ENCODE measurements at places on chromosomes 7 and 10. TPM values are rescaled to one million over a fixed set of nuclear protein-coding genes. Genes with fewer than 3 reads are reported as not detected.

GRCh38 chr10:113993489-113993991 is 50.1 kb upstream of the ADRB1 start:
- 0 out of 2 replicates have a peak, but pooled peaks cover 4% of the 10 kb centered on the region for H3K27me3 ChIP-seq
- no peaks in the 10 kb centered on the region for H3K36me3 ChIP-seq
- H3K27ac ChIP-seq: no peak overlapping the region
- peaks cover 7% of the 10 kb centered on the region for H3K4me1 ChIP-seq
- no peak overlapping the region for H3K4me3 ChIP-seq

DNA sequence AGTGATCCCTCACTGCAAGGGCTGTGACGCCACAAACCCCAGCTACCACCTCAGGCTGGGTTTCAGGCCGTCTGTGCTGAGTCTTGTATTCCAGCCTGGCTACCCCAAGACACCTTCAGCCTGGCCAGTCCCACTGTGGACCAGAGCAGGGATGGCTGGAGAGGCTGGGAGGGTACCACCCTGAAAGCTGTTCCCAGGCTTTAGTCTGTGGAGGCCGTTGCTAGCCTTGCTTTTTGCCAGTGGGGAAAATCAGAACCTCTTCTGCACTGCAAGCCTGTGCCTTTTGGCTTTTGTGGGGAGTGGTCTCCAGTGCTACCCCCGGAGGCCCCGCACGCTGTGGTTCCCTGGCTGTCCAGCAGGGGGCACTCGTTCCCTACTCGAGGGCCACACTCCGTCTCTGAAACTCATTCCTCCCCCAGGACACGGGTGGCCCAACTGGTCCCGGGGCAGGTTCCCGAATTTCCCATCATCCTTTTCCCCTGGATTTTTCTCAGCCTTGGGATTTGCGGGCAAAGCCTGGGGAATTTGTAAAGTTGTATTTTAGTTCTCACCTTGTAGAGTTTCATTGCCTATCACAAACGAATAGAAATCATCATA is 128.4 kb upstream of the BTBD16 start:
- H3K27me3 ChIP-seq: no peaks in the 10 kb centered on the region
- H3K36me3 ChIP-seq: peaks cover 23% of the 10 kb centered on the region
- peak; percentile 90 for DNase-seq
- no peak overlapping the region for H3K4me3 ChIP-seq
- peaks cover 13% of the 10 kb centered on the region for H3K4me1 ChIP-seq

DNA sequence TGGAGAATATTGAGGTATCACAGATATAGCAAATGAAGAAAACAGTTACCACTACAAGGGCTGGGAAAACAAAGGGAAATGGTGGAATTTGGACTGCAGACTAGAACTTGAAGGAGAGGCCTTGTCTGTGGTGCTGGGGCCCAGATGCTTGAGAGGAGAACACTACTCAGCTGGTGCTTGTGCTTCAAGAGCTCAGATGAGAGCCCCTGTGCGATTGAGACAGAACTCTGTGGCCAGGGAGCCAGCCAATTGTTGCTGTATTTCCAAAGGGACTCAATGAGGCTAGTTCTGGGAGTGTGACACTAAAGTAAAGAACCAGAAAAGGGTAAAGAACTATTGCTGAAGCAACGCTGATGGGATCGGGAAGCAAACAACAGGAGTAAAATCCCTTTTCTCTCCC is 406.5 kb upstream of the SEMA3D start:
- no peak overlapping the region for H3K27ac ChIP-seq
- no peaks in the 10 kb centered on the region for H3K27me3 ChIP-seq
- no peaks in the 10 kb centered on the region for H3K36me3 ChIP-seq
- no peaks in the 10 kb centered on the region for H3K4me1 ChIP-seq

- H3K27ac ChIP-seq: no peak overlapping the region
- peaks cover 3% of the 10 kb centered on the region for H3K27me3 ChIP-seq
- no peak overlapping the region for H3K4me3 ChIP-seq
- H3K4me1 ChIP-seq: no peaks in the 10 kb centered on the region
- no peaks in the 10 kb centered on the region for H3K36me3 ChIP-seq
- peak; percentile 85 for DNase-seq
Measured at GRCh38 chr10:102072673-102073527, 7.8 kb downstream of the HPS6 start.

GRCh38 chr10:484441-484924 is 205.0 kb downstream of the DIP2C start:
- peaks cover 35% of the 10 kb centered on the region for H3K4me1 ChIP-seq
- H3K27me3 ChIP-seq: peaks cover 17% of the 10 kb centered on the region
- H3K4me3 ChIP-seq: peak overlapping the region; percentile 54
- H3K27ac ChIP-seq: no peak overlapping the region
- peak; percentile 58 for DNase-seq

- H3K4me1 ChIP-seq: peaks cover 10% of the 10 kb centered on the region
- H3K27ac ChIP-seq: no peak overlapping the region
- H3K36me3 ChIP-seq: no peaks in the 10 kb centered on the region
- no peak overlapping the region for H3K4me3 ChIP-seq
Measured at GRCh38 chr7:50330696-50331095, 26.2 kb downstream of the IKZF1 start.

GRCh38 chr7:80529362-80529761 is 17.5 kb upstream of the GNAT3 start:
- H3K4me1 ChIP-seq: no peaks in the 10 kb centered on the region
- H3K36me3 ChIP-seq: peaks cover 11% of the 10 kb centered on the region
- H3K27ac ChIP-seq: no peak overlapping the region
- no peaks in the 10 kb centered on the region for H3K27me3 ChIP-seq
- H3K4me3 ChIP-seq: no peak overlapping the region

DNA sequence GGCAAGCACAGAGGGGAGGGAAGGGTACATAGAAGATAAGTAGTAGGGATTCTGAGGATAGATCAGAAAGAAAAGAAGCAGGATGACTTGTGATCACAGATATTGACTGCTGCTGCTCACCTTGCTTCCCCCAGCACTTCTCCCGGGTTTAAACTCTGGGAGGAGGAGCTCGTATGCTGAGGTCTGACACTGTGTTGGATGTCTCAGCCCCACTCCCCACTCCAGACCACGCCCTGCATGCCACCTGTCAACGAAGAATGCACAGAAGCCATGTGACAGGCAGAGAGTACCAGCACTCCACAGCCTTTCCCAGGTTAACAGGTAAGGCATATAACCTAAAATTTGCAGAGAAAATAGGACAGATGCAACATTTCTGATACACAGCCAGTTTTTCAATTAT is 388.9 kb downstream of the TNS3 start:
- H3K27ac ChIP-seq: no peak overlapping the region
- peaks cover 2% of the 10 kb centered on the region for H3K27me3 ChIP-seq
- DNase-seq: no peak
- H3K4me1 ChIP-seq: peaks cover 3% of the 10 kb centered on the region
- no peaks in the 10 kb centered on the region for H3K36me3 ChIP-seq
- H3K4me3 ChIP-seq: no peak overlapping the region

TRIM74 gene
- 0.15 TPM for total RNA-seq

STOX1 gene
- total RNA-seq: 1.6 TPM

Data from WTC11 (cell line).